ENCODE measurements at places on chromosomes 1 and 21.

- peak; percentile 59 for DNase-seq
Measured at GRCh38 chr1:226656201-226656600, 82.9 kb downstream of the ITPKB start.

- DNase-seq: no peak
Measured at GRCh38 chr1:78081980-78082860, 36.5 kb downstream of the GIPC2 start.

DNA sequence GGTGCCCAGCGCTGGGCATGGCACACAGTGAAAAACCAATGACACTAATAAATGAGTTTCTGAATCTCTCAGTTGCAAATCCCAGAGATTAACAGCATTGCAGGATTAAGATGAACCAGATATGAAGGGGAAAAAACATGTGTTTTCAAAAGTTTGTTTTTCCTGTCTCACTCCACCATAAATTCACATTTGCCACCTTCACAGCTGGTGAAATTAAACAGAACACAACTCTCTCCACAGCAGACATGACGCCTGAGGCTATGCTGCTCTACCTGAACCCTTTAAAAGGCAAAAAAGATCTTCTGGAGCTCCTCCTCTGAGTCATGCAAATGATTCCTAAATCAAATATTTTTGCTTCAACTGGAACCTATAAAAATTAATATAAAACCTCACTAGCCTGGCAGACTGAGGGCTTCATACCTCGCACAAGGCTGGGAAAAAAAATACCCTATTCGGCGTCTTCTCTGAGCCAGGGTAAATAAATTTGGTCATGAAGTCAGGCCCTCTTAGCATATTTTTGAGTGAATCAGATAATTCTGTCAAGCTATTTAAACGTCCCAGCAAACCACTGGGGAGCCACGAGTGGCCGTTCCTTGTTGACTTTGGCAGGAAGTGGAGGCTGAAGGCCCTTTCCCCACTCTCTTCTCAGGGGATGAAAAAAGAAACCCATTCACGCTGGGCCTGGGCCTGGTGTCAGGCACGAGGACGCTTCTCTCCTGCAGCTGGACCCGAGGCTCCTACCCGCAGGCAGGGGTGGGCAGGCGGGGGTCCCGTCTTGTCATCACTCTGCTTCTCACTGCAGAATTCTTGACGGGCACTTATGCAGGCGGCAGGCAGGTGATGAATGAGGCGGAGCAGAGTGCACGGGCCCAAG lies 53.0 kb downstream of the DMRTB1 start:
- DNase-seq: no peak

GRCh38 chr1:16258591-16259135 lies 21.7 kb upstream of the CPLANE2 start:
- no peak for DNase-seq

GRCh38 chr1:86067626-86068025 lies 88.9 kb downstream of the COL24A1 start:
- no peak for DNase-seq
